ENCODE measurements at places on chromosomes 16 and 17.

DNA sequence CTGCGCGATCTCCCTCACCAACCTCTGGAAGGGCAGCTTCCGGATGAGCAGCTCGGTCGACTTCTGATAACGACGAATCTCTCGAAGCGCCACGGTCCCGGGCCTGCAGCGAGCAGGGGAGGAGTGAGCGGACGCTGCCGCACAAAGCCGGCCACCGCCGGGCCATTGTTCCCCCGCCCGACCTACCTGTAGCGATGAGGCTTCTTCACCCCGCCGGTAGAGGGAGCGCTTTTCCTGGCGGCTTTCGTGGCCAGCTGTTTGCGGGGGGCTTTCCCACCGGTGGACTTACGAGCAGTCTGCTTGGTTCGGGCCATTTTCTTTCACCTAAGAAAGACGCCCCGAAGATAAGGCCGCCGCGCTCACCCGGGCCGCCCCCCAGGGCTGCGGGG, 5.8 kb upstream of the UNK start:
- H3K4me1 ChIP-seq: peaks cover 41% of the 10 kb centered on the region
- H3K27ac ChIP-seq: peak overlapping the region; percentile 74
- peaks cover 23% of the 10 kb centered on the region for H3K36me3 ChIP-seq
- H3K4me3 ChIP-seq: peak overlapping the region; percentile 90
- H3K27me3 ChIP-seq: no peaks in the 10 kb centered on the region
- DNase-seq: no peak

- DNase-seq: no peak
- no peak overlapping the region for H3K27ac ChIP-seq
- no peak overlapping the region for H3K4me3 ChIP-seq
Measured at GRCh38 chr17:65095465-65095864, 38.9 kb upstream of the GNA13 start.

DNA sequence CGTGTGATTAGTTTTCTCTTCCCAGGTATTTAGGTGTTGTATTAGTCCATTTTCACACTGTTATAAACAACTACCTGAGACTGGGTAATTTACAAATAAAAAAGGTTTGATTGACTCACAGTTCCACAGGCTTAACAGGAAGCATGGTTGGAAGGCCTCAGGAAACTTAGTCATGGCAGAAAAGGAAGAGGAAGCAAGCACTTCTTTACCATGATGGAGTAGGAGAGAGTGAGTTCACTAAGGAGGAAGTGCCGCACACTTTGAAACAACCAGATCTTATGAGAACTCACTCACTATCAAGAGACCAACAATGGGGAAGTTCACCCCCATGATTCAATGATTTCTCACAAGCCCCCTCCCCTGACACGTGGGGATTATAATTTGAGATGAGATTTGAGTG, 1343.7 kb upstream of the GOT2 start:
- no peaks in the 10 kb centered on the region for H3K36me3 ChIP-seq
- H3K27ac ChIP-seq: no peak overlapping the region
- no peak overlapping the region for H3K4me3 ChIP-seq
- DNase-seq: no peak
- H3K27me3 ChIP-seq: no peaks in the 10 kb centered on the region
- no peaks in the 10 kb centered on the region for H3K4me1 ChIP-seq

GRCh38 chr17:17525956-17526355, 29.8 kb upstream of the RASD1 start:
- no peaks in the 10 kb centered on the region for H3K36me3 ChIP-seq
- H3K4me1 ChIP-seq: peaks cover 9% of the 10 kb centered on the region
- DNase-seq: no peak
- no peaks in the 10 kb centered on the region for H3K27me3 ChIP-seq
- no peak overlapping the region for H3K4me3 ChIP-seq

DNA sequence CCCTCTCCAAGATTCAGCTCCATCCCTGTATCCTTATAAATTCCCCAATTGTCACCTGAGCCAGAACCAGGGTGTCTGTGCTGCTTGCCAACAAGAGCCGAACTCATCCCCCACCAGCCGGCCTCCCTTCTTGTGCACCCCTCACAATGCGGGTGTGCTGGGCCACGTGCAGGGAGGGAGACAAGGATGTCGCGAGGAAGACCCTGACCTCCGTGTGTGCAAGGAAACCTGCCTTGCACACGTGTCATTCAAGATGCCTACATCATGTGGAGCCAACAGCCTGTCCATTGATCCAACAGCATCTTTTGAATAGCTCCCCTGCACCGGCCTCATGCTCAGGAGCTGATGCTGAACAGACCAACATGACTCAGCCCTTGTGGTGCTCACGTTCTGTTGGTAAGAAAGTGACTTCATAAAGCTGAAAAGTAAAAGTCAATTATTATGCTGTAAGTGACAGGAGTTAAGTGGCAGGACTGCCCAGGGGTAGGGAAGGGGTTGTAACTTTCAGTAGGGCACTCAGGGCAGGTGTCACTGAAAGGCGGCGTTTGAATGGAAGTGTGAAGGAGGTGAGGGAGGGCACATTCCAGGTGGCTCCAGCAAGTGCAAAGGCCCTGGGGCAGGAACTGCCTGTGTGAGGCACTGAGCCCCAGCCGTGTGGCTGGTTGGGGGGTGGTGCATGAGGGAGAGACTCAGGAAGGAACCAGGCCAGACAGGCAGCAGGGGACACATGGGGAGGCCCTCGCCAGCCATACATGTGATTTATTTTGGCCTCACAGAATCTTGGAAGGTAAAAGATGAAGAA, 302.2 kb downstream of the FOXL1 start:
- H3K27ac ChIP-seq: no peak overlapping the region
- peaks cover 30% of the 10 kb centered on the region for H3K4me1 ChIP-seq

Measured in chondrocyte (in vitro differentiated cells).